Motor neuron (in vitro differentiated cells): ENCODE measurements at places on chromosomes 16 and 17. TPM values are rescaled to one million over a fixed set of nuclear protein-coding genes. Genes with fewer than 3 reads are reported as not detected.

GRCh38 chr17:74598346-74599022, 6.4 kb upstream of the CD300LD start:
- ATAC-seq, result no peak

DNA sequence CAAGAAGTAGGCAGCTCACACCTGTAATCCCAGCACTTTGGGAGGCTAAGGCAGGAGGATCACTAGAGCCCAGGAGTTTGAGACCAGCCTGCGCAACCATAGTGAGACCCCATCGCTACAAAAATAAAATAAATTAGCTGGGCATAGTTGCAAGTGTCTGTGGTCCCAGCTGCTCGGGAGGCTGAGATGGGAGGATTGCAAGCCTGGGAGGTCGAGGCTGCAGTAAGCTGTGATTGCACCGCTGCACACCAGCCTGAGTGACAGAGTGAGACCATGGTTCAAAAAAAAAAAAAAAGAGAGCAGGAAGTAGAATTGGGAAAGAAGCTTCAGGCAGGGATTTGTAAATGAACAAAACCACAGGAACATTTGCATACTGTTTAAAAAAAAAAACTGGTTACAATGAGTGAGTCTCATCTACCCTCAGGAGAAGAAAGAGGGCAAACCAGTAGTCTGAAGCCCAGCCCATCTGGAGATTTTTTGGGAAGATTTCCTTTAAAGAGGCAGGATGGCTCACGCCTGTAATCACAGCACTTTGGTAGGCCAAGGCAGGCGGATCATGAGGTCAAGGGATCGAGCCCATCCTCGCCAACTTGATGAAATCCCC, 7.9 kb downstream of the MPV17L start:
- no peak for ATAC-seq

- no peak for ATAC-seq
Measured at GRCh38 chr16:80614908-80615671, 74.3 kb downstream of the DYNLRB2 start.

- ATAC-seq, result no peak
Measured at GRCh38 chr16:522320-523096, 5.0 kb upstream of the CAPN15 start.

- ATAC-seq, result peak; percentile 39
Measured at GRCh38 chr17:19897090-19897837, 29.5 kb upstream of the ULK2 start.

- no peak for ATAC-seq
Measured at GRCh38 chr16:22192261-22193062, 13.6 kb upstream of the EEF2K start.

DNA sequence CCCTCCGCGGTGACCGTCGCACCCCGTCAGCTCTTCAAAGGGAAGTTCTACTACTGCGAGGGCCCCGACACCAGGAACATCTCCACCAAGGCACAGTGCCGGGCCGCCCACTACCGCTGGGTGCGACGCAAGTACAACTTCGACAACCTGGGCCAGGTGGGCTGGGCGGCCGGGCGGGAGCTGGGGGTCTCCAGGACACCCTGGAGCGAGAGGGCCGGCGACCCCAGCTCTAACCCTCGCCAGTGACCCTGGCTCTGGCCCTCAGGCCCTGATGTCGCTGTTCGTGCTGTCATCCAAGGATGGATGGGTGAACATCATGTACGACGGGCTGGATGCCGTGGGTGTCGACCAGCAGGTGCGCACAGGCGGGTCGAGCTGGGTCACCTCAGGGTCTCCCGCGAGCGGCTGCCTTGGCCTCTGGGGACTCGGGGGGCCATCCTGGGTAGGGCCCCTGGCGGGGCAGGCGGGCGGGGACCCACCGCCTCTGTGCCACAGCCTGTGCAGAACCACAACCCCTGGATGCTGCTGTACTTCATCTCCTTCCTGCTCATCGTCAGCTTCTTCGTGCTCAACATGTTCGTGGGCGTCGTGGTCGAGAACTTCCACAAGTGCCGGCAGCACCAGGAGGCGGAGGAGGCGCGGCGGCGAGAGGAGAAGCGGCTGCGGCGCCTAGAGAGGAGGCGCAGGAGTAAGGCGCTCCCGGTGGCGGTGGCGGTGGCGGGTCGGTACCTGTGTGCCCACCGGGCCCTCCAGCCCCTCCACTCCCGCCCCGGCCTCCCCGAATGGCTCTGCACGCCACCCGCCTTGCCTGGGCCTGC, 13.4 kb downstream of the TPSG1 start:
- ATAC-seq, result no peak

GRCh38 chr17:77610972-77611521, 347.5 kb upstream of the TNRC6C start:
- ATAC-seq, result no peak

GRCh38 chr16:74275711-74276110, 20.9 kb upstream of the PSMD7 start:
- ATAC-seq, result no peak

- peak; percentile 91 for ATAC-seq
Measured at GRCh38 chr16:1002399-1003166, 21.0 kb downstream of the SOX8 start.

DNA sequence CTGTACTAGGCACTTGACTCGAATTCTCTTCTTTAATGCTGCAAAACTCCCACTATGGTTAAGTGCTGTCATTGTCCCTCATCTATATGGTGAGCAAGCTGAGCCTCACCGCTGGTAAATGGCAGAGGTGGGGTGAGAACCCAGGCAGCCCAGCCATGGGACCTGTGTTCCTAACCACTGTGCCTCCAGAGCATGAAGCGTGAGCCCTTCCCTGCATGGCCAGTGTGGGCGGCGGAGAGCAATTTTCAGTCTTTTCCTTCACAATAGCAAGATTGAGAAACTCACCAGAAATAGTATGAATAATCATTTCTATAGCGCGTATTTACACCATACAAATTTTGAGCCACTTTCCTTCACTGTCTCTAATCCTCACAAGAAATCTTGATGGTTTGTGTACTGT, 9.2 kb downstream of the BFAR start:
- ATAC-seq, result peak; percentile 15

DNA sequence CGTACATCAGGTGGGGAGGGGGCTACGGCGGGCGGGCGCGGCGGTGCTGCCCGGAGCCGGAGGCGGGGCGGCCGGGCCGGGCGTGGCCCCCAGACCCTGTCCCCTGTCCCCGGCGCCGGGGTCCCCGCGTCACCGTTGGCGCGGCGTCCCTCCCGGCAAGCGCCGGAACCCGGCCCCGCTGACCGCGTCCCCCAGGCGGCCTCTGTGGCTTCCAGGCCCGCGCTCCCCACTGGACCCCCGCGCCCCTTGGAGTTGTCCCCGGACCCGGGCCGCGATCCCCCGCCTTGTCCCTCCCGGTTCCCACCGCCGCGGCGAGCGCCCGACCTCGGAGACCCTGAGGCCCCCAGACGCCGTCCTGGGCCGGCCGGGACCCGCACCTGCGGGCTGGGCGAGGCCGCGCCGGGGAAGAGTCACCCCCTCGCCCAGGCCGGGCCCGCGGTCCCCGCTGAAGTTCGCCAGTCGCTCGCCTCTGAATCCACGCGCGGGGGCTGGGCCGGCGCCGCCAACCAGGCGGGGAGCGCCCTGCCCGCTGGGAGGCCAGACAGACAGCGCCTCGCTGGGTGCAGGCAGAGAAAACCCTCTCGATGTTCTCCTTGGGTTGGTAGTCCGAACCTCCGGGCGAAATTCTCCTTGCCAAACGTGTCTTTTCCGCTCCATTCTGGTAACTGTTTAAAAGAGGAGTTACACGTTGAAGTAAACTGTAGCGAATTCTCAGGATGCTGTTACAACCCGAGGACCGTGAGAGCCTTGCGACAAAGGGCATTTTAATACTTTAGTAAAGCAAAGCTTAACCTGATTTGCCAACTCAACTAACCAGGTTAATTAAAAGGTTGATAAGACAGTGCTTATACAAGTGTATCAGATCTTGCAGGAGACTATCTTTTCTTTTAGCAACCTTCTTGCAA, 761 bp downstream of the GAN start:
- ATAC-seq, result peak; percentile 42

DNA sequence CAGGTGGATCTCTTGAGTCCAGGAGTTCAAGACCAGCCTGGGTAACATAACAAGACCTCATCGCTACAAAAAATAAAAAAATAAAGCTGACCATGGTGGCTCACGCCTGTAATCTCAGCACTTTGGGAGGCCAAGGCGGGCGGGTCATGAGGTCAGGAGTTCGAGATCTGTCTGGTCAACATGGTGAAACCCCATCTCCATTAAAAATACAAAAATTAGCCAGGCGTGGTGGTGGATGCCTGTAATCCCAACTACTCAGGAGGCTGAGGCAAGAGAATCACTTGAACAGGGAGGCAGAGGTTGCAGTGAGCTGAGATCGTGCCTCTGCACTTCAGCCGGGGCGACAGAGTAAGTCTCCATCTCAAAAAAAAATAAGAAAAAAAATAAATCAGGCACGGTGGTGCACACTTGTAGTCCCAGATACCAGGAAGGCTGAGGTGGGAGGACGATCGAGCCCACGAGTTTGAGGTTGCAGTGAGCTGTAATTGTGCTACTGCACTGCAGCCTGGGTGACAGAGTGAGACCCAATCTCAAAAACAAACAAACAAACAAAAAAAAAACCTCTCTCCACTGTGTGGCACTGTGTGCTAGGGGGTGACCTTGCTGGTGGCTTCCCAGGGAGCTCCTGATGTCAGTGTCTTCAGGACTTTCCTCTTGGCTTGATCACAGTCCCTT, 19.8 kb upstream of the MAPK3 start:
- no peak for ATAC-seq

- ATAC-seq, result no peak
Measured at GRCh38 chr16:75121949-75122568, 5.5 kb upstream of the LDHD start.

DNA sequence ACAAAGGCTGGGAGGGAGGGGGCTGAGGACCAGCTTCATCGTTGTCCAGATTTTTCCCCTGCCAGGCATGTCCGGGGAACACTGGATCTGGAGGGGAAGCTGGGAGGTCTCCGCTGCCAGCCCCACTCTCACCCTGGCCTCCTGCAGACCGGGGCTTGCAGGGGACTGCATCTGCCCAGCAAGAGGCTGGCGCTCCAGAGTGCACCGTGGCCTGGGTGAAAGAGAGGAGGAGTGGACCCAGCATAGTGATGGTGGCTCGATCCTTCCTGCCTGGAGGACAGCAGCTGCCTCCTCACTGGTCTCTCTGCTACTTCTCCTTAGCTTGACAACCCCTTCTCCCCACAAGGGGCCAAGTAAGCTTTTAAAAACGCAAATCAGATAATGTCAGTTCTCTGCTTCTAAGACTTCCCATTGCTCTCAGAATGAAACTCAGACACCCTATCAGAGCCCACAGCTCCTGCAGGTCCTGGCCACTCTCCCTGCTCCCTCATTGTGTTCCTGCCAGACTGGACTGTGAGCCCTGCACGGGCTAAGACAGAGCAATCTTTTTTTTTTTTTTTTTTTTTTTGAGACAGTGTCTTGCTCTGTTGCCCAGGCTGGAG, 15.0 kb downstream of the CPNE2 start:
- peak; percentile 39 for ATAC-seq

DNA sequence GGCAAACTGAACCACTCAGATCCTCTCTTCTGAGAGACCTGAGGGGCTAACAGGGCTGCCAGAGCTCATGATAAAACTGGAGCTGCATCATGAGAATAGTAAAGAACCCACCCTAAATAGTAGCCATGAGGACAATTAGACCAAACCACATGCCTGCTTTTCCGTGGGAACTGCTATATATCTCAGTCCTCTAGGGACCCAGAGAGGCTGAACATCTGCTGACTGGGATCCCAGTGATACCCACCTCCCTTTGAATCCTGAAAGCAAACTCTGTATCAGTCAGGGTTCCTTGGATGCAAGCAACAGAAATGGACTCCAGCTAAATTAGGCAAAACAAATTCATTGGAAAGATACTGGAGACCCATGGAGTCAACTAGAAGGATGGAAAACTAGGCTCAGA, 6.5 kb downstream of the MT1X start:
- ATAC-seq, result peak; percentile 34

Gene SLC2A4
- total RNA-seq, result 1.4 and 1.6 TPM in 2 replicates

Gene KRT28
- 0.08 TPM in 1 of 2 replicates, not detected in the other for total RNA-seq

Gene RAB11FIP4
- 22.7 and 23.9 TPM in 2 replicates for total RNA-seq

Gene LRRC75A
- 3.7 and 3.9 TPM in 2 replicates for total RNA-seq

Gene FBXW10
- 0.10 and 0.50 TPM in 2 replicates for total RNA-seq

Gene SLFN13
- 0.28 and 1.7 TPM in 2 replicates for total RNA-seq

Gene KRT12
- total RNA-seq, result 2.7 and 4.0 TPM in 2 replicates

Gene IL17C
- total RNA-seq, result 0.36 TPM in 1 of 2 replicates, not detected in the other

Gene MYL4
- not detected in 2 replicates for total RNA-seq
